ENCODE measurements at places on chromosomes 1 and 21.

DNA sequence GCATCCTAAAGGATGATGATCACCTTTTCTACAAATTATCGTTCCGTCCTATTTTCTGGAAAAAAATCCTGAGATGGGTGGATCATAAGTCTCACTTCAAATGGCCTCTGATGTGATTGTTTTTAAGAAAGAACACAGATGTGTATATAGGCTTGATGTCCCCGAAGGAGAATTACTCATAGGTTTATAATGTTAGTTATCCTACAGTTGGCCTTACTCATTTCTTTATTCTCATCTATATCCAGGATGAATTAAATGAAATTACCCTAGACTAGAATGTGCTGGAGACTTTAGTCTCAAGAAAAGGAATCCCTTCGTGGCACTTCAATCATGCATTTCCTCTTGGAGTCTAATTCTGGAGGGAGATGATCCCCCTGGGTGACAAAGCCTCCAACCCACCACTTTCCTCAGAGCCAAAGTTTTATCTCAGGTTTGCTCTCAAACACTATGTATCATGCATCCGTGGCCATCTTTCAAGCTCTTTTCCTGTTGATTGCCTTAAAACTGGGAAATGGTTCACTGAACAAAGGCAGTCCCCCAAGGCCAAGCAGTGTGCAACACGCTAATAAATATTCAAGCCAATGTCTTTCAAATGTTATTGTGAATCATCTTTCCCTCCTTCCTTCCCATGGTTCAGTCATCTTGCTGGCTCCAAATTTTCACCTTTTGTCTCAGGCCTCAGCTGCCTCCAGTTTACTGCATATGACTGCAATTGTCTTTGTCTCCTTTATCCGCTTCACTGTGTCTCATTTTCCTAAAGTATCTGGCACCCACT lies 32.5 kb upstream of the SMYD2 start:
- no peak for DNase-seq

- DNase-seq: no peak
Observed at GRCh38 chr1:66399888-66400529, 133.9 kb upstream of the SGIP1 start.

DNA sequence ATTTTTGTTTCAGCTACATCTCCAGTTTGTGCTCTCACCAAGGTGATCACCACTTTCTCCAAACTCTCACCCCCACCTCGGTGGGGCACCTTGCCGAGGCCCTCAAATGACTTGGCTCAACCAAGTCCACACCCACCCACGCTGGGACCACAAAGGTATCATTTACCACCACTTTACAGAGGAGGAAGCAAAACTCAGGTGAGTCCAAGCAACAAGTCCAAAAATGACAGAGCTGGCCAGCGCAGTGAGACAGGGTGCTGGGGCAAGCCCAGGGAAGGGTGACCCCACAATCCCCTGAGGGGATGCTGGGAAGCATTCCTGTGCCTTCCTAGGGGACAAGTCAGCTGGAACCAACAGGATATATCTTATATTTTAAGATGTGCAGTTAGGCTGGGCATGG lies 24.7 kb downstream of the SSBP3 start:
- DNase-seq: peak; percentile 27

- DNase-seq: no peak
Observed at GRCh38 chr21:26655460-26655859, 82.4 kb upstream of the CYYR1 start.

DNA sequence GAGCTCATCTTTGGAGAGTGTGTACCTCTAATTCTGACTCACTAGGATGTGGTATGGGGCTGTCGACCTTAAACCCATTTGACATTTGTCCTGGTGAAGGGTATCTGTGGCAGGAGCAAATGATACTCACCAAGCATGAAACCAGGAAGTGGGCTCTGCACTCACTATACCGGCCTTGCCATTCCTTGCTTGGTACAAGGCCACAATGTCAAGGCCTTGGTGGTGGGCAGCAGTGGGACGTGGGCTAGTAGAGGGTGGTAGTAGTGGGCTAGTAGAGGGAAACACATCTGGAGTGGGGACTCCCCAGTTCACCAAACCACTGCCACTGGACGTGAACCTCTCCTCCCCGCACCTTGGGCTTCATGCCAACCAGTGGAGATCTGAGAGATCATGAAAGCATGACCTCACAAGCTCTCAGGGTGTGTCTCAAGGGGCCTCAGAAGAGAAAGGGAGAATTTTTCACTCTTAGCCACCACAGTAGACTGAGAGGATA lies 11.5 kb downstream of the TNFSF4 start:
- DNase-seq: peak; percentile 76

DNA sequence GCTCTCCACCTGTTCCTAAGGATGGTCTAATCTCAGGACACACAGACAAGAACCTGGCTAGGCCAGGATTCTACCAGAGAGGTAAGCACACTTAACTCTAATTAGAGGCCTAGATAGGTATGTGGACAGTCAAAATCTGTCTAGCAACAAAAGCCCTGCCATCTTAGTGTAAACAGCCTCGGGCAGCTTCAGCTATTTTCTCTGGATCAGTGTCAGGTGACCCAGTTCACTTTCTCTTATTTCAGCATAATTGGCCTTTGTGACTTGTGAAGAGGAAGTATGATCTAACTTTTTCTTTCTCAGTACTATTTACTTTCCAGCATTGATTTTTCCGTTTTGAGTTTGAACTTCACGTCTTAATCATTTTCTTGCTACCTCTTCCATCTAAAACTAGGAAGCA lies 217.7 kb downstream of the CRB1 start:
- DNase-seq: no peak

- DNase-seq: no peak
Observed at GRCh38 chr21:42193721-42194120, 25.2 kb upstream of the ABCG1 start.

DNA sequence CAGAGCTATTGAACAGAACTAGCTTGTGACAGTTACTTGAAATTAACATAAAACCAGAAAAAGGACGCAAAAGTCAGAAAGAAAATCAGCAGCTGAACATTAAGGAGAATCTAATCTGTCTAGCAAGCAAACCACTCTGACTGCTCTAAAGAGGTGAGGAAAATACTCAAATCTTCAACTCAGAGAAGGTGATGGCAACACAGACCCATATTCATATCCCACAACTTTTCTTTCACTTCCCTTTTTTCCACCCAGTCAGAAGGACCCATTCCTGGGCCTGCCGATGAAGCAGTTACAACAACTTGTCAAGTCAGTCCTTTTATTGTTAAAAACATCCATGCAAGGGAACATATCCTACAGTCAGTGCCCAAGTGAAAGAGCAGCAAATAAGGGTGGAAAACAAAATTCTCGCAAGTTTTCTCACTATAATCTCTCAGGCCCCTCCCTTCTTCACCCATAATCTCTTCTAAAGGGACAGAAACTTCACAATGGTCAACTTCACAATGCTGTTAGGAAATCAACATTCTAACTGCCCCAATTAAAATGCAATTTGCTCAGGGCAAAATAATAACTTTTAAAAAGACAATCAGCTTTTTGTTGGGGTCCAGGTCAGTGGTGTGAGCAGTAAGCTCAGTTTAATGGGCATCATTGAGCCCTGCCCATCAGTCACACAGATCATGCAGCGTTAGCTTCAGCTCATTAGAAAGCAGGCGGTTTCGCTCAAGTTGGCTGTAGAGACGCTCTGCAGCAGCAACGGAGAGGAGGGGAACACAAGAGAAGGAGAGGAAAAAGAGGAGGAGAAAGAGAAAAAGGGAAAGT lies 3.6 kb upstream of the NUP210L start:
- no peak for DNase-seq

GRCh38 chr1:228166170-228166936 lies 749 bp downstream of the IBA57 start:
- peak; percentile 69 for DNase-seq

DNA sequence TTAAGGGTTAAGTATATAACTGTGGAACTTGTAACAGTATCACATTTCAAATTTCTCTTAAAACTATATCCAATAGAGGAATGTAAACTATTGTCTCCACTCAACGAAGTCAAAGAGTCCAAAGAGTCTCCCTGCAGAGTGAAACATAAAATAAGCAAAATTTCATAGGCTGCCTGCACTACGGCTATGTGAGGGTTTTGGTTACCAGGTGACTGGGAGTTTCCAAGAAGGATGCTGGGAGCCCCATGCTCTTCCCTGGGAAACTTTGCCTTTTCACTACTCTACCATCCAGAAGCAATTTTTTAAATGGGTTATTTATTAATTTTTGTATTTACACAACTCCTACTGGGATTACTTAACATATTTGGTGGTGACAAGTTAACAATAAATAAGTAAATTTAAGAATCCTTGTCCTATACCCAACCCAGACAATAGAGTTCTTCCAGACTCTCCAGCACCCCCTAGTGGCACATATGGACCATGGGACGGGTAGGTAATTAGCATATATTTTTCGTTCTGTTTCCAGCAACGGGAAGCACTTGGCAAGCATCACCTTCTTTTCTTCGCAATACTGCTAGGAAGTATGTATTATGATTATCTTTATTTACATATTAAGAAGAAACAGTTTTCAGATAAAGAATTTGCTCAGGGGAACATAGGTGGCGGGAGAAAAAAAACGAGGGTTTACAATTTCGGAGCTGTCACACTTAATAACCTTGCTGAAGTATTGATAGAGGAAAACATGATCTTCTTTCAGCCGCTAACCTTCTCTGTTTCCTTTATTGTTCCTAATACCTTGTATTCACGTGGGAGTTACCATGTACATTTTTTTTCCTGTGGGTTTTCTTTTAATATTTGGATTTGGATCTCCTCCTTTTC lies 3.5 kb downstream of the FMO2 start:
- peak; percentile 64 for DNase-seq

DNA sequence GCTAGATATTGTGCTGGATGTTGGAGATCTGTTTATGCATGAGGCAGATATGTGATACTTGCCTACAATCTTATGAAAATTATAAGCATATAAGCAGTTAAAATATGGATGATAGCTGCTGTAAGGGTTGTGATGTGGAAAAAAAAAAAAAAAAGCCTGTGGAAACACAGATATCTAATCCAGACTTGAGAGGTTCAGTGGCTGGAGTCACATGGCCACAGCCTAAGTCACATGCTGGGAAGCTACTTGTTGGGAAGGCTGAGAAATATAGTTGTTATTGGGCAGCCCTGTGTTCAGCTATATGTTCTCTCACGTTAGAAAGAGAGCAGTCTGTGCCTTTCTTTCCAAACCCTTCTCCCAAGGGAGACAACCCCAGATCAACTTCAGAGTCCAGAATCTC lies 15.1 kb downstream of the RAVER2 start:
- no peak for DNase-seq

DNA sequence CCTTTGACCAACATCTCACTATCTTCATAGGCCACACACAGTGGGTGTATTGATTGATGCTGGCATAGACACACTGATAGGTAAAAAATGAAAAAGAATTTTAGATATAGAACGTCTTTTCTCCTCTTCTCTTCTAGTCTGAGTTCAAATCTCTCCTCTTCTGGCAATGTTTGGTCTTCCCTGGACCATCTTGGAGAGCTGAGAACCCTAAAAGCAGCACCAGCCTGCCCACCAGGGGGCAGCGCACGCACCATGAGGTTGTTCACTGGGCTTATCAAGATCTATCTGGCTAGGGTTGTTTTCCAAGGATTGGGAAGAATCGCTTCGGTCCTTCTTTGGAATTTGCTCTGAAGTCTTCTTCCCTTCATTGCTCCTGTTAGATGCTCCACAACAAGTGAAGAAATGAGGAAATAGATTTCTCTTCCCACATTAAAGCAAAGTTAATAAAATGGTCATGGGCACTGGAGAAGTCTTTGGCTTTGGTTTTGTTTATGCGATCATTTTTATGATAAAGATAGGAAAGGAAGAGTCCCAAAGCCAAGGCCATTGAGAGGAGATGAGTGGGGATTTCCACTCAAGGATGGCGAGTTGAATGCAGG lies 104.0 kb upstream of the OLIG2 start:
- peak; percentile 65 for DNase-seq

DNA sequence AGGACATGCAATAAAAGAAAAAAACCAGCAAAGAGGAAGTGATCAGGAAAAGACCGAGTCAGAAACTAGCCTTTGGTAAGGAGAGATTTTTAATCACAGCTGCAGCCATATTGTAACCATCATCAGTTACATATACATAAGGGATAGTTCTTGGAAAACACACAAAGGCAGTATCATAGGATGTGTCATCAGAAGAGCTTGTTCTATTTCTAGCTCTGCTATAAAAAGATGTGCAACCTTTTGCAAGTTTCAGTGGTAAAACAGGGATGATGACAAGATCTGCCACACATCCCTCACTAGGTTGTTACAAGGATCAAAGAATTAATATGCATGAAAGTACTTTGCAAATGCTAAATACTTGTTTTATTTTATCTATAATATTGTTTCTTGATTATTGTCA lies 342.0 kb downstream of the VAV3 start:
- DNase-seq: no peak

- no peak for DNase-seq
Observed at GRCh38 chr1:238658763-238659162, 727.6 kb upstream of the CHRM3 start.

DNA sequence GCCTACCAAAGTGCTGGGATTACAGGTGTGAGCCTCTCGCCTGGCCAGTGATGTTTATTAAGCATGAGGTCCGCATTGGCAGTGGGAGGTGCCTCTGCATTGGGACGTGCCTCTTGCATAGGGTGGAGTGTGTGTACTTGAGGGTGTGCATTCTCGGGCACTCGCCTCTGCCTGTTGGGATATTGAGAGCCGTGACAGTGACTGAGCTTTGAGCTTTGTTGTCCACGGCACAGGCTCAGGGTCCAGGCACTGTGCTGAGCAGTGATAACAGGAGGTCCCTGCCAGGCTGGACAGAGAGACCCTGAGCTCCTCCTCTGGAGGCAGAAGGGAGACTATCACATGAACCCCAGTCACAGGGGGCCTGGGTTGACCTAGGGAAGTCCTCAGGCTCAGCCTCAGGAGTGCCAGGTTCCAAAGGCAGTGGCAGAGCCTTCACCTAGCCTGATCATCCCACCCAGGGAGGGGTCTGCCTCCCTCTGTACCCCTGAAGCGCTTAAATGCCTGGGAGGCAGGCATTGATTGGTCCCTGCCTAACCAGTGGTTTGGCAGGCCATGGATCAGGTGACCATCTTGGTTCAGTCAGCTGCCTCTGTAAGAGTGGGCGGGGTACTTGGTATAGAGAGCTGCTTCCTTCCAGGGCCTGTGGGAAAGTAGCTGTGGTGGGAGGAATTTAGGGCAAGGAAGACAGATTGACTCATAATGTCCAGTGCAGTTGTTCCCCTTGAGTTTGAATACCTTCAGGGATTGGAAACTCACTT lies 213.8 kb upstream of the TMEM51 start:
- DNase-seq: no peak

GRCh38 chr1:37755290-37755689 lies 9.6 kb downstream of the EPHA10 start:
- DNase-seq: peak; percentile 69

- DNase-seq: no peak
Observed at GRCh38 chr1:221013691-221014660, 134.7 kb downstream of the HLX start.

All from activated CD4-positive, alpha-beta T cell treated with anti-CD3 and anti-CD28 coated beads for 48 hours (primary cell).